GM23338 (cell line): ENCODE measurements at places on chromosomes 7 and 10. TPM values are rescaled to one million over a fixed set of nuclear protein-coding genes. Genes with fewer than 3 reads are reported as not detected.

DNA sequence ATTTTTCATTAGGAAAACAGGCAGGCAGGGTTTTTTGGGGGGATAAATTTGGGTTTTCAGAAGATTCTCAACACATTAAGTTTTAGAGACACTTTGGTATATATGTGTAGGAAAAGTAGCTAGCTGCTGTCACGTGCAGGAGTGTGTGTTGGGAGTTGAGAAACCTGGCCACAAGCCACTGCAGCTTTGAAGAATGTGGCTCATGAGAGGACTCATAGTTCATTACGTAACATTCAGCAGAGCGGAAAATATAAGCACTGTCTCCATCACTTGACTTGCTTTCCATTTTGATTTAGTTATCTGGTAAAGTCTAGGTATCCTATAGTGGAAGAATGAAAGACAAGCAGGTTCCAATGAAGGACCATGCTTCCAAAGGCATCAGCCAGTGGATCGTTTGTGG lies 31.2 kb downstream of the SMNDC1 start:
- H3K4me3 ChIP-seq = no peak overlapping the region
- H3K4me1 ChIP-seq = no peaks in the 10 kb centered on the region
- no peak for DNase-seq
- no peak overlapping the region for H3K27ac ChIP-seq
- no peaks in the 10 kb centered on the region for H3K36me3 ChIP-seq
- no peaks in the 10 kb centered on the region for H3K27me3 ChIP-seq

DNA sequence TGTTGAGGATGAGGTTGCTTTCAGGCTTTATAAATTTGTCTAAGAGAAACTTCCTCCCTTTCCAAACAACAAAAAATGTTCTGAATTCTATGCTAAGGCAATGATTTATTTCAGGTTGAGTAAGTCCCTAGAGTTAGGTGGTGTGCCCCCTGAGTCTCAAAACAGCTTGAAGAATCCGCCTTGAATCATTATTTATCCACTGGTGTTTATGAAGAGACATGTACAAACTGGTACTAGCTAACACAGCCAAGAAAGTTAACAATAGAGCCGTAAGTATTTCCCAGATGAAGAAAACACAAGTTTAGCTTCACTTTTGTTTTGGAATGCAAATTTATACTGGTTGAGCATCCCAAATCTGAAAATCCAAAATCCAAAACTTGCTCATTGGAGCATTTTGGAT lies 66.2 kb upstream of the SRPK2 start:
- H3K36me3 ChIP-seq = peaks cover 14% of the 10 kb centered on the region; the same call in 1 of the 2 replicates
- no peaks in the 10 kb centered on the region for H3K4me1 ChIP-seq
- no peak overlapping the region for H3K27ac ChIP-seq
- H3K4me3 ChIP-seq = no peak overlapping the region

- no peaks in the 10 kb centered on the region for H3K4me1 ChIP-seq
- no peaks in the 10 kb centered on the region; the same call in 1 of the 2 replicates for H3K36me3 ChIP-seq
- no peak within 1 kb of the TSS for H3K27ac ChIP-seq
- H3K27me3 ChIP-seq = no peaks in the 10 kb centered on the region
These were observed at the start of gene AS3MT for GRCh38 chr10:102869258-102870198. TSS of gene AS3MT (plus strand) at chr10:102869470. CDS start at chr10:102869593, 123 bp downstream.

DNA sequence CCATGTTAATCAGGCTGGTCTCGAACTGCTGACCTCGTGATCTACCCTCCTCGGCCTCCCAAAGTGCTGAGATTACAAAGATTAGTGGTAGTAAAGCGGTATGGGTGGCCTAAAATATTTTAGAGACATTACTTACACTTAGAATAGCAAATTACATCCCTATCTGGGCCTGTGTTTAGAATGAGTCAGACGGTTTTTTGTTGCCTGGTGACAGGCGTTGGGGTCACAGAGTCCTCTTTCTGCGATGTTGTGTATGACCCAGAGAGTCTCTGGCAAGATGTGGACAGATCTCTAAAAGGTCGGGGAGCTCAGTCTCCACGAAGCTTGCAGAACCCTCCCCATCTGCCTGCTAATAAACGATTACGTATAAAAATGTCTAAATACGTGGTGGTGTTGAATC lies 39.6 kb upstream of the PRKCQ start:
- H3K4me3 ChIP-seq = no peak overlapping the region
- H3K27me3 ChIP-seq = no peaks in the 10 kb centered on the region
- peaks cover 24% of the 10 kb centered on the region for H3K4me1 ChIP-seq

DNA sequence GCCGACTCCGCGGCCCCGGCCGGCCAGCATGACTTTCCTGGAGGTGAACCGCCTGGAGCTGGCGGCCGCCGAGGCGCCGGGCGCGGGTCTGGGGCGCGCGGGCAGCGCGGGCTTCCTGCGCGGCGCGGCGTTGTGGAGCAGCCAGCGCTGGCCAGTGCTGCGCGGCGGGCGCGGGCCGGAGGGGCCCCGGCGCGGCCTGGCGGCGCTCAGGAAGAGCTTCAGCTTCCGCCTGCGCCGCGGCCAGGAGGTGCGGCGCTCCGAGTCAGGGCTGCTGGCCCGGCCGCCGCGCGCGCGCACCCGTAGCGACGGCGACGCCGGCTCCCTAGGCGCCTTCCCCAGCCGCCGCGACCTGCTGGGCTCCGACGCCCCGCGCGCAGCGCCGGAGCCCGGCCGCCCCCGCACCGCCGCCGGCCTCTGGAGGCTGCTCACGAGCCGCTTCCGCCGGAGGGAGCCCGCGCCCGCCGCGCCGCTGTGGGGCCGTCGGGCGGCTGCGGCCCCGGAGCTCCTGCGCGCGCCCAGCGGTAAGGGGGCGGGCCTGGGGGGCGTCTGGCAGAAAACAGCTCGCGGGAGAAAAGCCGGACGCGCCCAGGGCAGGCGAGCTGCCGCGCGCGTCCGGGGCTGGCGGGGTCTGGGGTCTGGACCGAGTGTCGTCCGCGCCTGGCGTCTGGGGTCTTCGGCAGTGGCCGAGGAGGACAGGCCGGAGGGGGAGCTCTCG lies 29.0 kb downstream of the AGAP3 start:
- H3K4me1 ChIP-seq = peaks cover 18% of the 10 kb centered on the region
- H3K36me3 ChIP-seq = no peaks in the 10 kb centered on the region
- H3K27me3 ChIP-seq = peaks cover 25% of the 10 kb centered on the region
- DNase-seq = peak; percentile 62
- peak overlapping the region; percentile 57 for H3K4me3 ChIP-seq
- H3K27ac ChIP-seq = no peak overlapping the region

DNA sequence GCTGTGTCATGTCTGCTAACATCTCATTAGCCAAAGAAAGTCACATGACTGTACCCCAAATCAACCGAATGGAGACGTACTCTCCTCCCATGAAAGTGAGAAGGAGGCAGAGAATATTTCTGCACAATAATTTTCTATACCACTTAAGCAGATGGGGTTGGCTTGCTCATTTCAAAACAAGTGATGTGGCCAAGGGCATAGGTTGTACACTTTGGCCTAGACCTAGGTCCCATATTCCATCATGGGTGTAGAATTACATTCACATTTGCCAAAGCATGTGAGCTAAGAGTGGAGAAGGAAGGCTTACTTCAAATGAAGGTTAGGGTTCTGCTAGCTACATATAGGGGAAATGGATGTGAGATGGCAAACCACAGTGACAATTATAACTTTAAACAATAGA lies 83.0 kb downstream of the ZNF365 start:
- H3K4me1 ChIP-seq = no peaks in the 10 kb centered on the region
- H3K27me3 ChIP-seq = no peaks in the 10 kb centered on the region
- H3K36me3 ChIP-seq = no peaks in the 10 kb centered on the region
- H3K27ac ChIP-seq = no peak overlapping the region

DNA sequence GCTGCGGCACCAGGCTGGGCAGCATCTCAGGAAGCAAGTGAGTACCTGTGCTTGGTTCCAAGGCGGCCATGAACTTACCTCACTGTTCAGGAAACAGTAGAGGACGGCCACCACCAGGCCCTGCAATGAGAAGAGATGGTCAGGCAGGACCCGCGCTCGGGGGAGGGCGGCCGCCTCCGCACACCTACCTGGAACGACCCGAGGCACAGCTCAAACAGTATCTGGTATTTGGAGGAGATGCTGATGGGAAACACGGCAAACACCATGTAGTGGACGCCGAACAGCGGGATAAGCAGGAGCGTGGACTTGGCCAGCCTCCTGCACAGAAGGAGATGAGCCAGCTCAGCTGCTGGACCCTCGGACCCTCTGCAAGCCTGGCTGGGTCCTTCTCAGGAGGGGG lies 112.9 kb downstream of the VIPR2 start:
- no peaks in the 10 kb centered on the region for H3K27me3 ChIP-seq
- peak overlapping the region; percentile 76 for H3K4me3 ChIP-seq
- no peaks in the 10 kb centered on the region for H3K36me3 ChIP-seq
- peaks cover 4% of the 10 kb centered on the region; the same call in 1 of the 2 replicates for H3K4me1 ChIP-seq

- no peak overlapping the region for H3K4me3 ChIP-seq
- H3K4me1 ChIP-seq = no peaks in the 10 kb centered on the region
- DNase-seq = peak; percentile 21
- no peaks in the 10 kb centered on the region for H3K27me3 ChIP-seq
- H3K36me3 ChIP-seq = no peaks in the 10 kb centered on the region
- H3K27ac ChIP-seq = no peak overlapping the region
These were observed 33.5 kb downstream of the RELN start for GRCh38 chr7:103955985-103956384.

DNA sequence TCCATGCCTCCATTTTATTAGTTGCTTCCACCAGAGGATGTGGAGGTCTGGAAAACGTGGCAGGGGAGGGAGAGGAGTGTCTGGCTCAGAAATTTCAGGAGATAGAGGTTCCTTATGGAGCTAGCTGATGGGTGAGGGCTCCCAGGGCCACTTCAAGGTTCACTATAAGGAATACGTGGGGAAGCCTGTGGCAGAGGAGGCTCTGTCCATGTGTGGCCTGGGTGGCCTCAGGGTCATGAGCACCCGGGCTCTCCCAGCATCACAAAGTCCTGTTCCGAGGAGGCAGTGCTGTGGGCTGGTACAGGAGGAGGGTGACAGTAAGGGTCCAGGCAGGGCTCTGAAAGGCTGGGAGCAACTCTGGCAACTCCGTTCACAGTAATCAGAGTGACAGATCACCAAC lies 24.6 kb downstream of the ARHGAP22 start:
- no peak overlapping the region for H3K27ac ChIP-seq
- H3K36me3 ChIP-seq = no peaks in the 10 kb centered on the region
- no peak overlapping the region for H3K4me3 ChIP-seq
- no peak for DNase-seq
- H3K27me3 ChIP-seq = no peaks in the 10 kb centered on the region
- peaks cover 4% of the 10 kb centered on the region for H3K4me1 ChIP-seq

GRCh38 chr10:6083523-6084475 lies 5.0 kb upstream of the RBM17 start:
- no peaks in the 10 kb centered on the region for H3K27me3 ChIP-seq
- no peaks in the 10 kb centered on the region for H3K36me3 ChIP-seq
- H3K4me3 ChIP-seq = no peak overlapping the region
- no peak overlapping the region for H3K27ac ChIP-seq
- DNase-seq = no peak

- no peaks in the 10 kb centered on the region for H3K27me3 ChIP-seq
- H3K27ac ChIP-seq = no peak overlapping the region
- no peaks in the 10 kb centered on the region for H3K36me3 ChIP-seq
- H3K4me1 ChIP-seq = no peaks in the 10 kb centered on the region
- DNase-seq = no peak
These were observed 17.9 kb upstream of the GDF10 start for GRCh38 chr10:47282005-47282656.

DNA sequence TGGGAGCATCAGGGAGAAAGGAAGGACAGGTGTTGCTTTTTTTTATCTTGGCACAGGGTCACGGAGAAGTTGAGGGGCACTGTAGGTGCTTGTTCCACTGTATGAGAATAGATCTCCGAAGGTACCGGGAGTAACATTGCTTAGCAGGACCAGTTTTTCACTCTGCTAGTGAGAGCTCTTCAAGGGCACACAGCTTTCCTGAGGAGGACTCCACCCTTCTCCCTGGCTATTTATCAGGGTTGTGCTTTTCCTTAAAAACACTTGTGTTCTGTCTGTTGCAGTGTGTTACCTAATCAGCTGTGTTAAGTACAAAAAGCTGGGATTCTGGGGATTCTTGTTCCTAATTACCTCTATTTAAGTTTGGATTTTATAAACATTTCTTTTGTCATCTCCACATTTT lies 160.5 kb downstream of the SND1 start:
- H3K27me3 ChIP-seq = no peaks in the 10 kb centered on the region
- peak overlapping the region; percentile 46; the same call in 1 of the 2 replicates for H3K27ac ChIP-seq
- H3K4me1 ChIP-seq = peaks cover 86% of the 10 kb centered on the region
- H3K36me3 ChIP-seq = no peaks in the 10 kb centered on the region

- H3K27ac ChIP-seq = no peak overlapping the region
- no peak overlapping the region for H3K4me3 ChIP-seq
- no peaks in the 10 kb centered on the region for H3K36me3 ChIP-seq
- no peaks in the 10 kb centered on the region for H3K27me3 ChIP-seq
- peaks cover 8% of the 10 kb centered on the region; the same call in 1 of the 2 replicates for H3K4me1 ChIP-seq
These were observed 11.0 kb downstream of the MYOF start for GRCh38 chr10:93471110-93471651.

- no peaks in the 10 kb centered on the region for H3K27me3 ChIP-seq
- H3K36me3 ChIP-seq = no peaks in the 10 kb centered on the region
- DNase-seq = peak; percentile 64
- H3K4me3 ChIP-seq = no peak overlapping the region
These were observed 120.3 kb upstream of the PTPRZ1 start for GRCh38 chr7:121752706-121753105.

- H3K27me3 ChIP-seq = no peaks in the 10 kb centered on the region
- peaks cover 19% of the 10 kb centered on the region for H3K4me1 ChIP-seq
- no peak overlapping the region for H3K4me3 ChIP-seq
- no peaks in the 10 kb centered on the region for H3K36me3 ChIP-seq
- H3K27ac ChIP-seq = no peak overlapping the region
- no peak for DNase-seq
These were observed 144.6 kb upstream of the MDFIC start for GRCh38 chr7:114777288-114777687.

DNA sequence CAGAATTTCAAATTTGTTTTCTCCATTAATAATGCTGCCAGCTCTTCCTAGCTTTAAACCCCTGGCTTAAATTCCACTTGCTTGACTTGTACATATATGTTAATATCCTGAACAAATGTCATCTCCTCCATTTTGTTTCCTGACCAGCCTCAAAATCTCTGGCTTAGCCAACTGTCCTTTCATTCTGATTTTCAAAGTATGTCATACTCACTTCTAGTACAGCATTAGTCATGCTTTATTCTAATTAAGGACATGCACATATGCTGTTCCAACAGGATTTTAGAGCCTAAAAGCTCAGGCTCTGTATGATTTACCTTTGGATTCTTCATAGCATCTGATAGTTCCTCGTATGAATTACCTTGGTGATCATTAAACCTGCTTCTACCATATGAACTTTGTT lies 158.3 kb downstream of the ZNF438 start:
- no peak for DNase-seq
- H3K4me3 ChIP-seq = no peak overlapping the region
- no peaks in the 10 kb centered on the region for H3K27me3 ChIP-seq
- no peaks in the 10 kb centered on the region for H3K36me3 ChIP-seq

GRCh38 chr7:16586081-16586874 lies 59.3 kb downstream of the ANKMY2 start:
- no peak overlapping the region for H3K4me3 ChIP-seq
- H3K27ac ChIP-seq = no peak overlapping the region
- H3K36me3 ChIP-seq = no peaks in the 10 kb centered on the region
- H3K4me1 ChIP-seq = peaks cover 14% of the 10 kb centered on the region
- DNase-seq = no peak

- H3K27me3 ChIP-seq = peaks cover 100% of the 10 kb centered on the region
- no peak overlapping the region for H3K27ac ChIP-seq
- peak; percentile 48 for DNase-seq
- H3K4me1 ChIP-seq = peaks cover 74% of the 10 kb centered on the region
- peak overlapping the region; percentile 69 for H3K4me3 ChIP-seq
These were observed 7.3 kb upstream of the FEZF1 start for GRCh38 chr7:122311734-122312450.

Gene CDHR1
- total RNA-seq = 6.6 and 6.7 TPM in 2 replicates

Gene CCL26
- total RNA-seq = 3.0 and 6.2 TPM in 2 replicates

Gene PTF1A
- not detected in 2 replicates for total RNA-seq

Gene OR2A1
- total RNA-seq = 0.10 TPM in 1 of 2 replicates, not detected in the other

Gene HTR7
- total RNA-seq = 41.0 and 42.2 TPM in 2 replicates

Gene SLC26A4
- total RNA-seq = 0.07 TPM in 1 of 2 replicates, not detected in the other

Gene ELN
- total RNA-seq = 4.0 and 5.6 TPM in 2 replicates

Gene HSPA12A
- total RNA-seq = 5.2 and 6.3 TPM in 2 replicates

Gene DPYSL4
- total RNA-seq = 23.9 and 24.6 TPM in 2 replicates

Gene AKR1C3
- 5.1 and 6.9 TPM in 2 replicates for total RNA-seq

Gene CDC14C
- 0.17 and 0.54 TPM in 2 replicates for total RNA-seq

Gene ENO4
- total RNA-seq = 0.04 and 0.24 TPM in 2 replicates
